ENCODE measurements at places on chromosomes 12 and 14.
A peak's percentile ranks its signal among the peaks of the same experiment; 100 is the strongest.

- DNase-seq, result no peak
Measured at GRCh38 chr12:5047729-5048128, 4.0 kb downstream of the KCNA5 start.

- no peak for DNase-seq
Measured at GRCh38 chr14:28012629-28013415, 753.8 kb upstream of the FOXG1 start.

DNA sequence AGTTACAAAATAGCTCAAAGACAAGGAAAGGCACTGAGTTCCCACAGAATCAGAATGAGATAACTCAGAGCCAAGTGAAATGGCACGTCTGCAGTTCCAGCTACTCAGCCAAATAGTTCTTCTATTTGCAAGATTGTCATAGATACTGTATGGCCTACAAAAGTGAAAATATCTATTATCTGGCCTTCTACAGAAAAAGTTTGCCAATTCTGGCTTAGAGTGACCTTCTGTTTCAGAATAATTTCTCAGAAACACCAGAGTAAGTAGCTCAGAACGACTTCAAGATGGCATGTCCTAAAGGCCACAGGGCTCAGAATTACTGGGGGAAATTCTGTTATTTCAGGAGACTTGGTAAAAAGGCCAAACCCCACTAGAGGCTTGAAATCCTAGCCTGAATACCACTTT lies 10.7 kb upstream of the RTRAF start:
- DNase-seq, result no peak

- no peak for DNase-seq
Measured at GRCh38 chr12:117342682-117343081, 18.7 kb downstream of the NOS1 start.

DNA sequence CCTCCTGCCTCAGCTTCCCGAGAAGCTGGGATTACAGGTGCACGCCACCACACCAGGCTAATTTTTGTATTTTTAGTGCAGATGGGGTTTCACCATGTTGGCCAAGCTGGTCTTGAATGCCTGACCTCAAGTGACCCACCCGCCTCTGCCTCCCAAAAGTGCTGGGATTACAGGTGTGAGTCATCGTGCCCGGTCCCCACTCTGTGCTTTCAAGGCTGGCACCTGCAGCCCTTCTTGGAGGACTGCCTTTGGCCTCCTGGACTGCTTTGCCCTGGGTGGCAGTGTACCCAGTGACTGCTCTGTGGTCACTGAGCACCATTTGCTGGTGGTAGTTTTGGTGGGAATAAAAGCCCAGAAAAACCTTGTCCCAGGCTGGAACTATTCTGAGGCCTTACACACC lies 12.6 kb downstream of the DHRS1 start:
- no peak for DNase-seq

DNA sequence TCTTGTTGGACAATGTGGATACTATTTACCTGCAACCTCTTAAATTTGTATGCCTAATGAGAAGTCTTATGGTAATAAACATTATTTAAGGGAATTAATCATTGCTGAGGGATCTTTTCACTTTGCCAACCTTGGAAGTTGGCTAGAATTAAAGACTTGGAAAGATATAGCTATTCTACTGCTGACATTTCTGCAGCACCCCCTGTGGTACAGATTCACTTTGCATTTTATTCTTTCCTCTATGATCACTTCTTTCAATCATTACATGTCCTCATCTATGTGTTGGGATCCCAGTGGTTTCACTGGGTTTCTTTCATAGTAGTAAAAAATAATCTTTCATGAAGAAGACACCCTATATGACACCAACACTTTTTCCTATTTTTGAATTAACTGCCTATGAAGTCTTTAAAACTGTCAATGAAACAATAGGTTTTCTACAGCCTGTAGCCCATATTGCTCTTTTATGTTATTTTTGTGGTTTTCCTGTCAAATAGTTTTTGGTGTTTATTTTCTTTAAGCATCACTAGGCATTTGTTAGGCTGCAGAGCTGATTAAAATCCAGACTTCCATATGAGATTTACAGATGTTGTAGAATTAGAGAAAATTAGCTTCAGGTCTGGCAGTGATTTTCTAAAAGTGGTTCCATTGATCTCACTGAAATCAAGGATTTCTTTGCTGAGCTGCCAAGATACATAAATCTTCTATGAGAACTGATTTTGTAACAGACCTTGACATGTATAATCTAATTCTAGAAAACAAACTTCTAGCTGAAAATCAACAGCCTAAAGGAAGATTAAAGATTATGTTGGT lies 256.1 kb downstream of the NAV3 start:
- DNase-seq, result no peak

DNA sequence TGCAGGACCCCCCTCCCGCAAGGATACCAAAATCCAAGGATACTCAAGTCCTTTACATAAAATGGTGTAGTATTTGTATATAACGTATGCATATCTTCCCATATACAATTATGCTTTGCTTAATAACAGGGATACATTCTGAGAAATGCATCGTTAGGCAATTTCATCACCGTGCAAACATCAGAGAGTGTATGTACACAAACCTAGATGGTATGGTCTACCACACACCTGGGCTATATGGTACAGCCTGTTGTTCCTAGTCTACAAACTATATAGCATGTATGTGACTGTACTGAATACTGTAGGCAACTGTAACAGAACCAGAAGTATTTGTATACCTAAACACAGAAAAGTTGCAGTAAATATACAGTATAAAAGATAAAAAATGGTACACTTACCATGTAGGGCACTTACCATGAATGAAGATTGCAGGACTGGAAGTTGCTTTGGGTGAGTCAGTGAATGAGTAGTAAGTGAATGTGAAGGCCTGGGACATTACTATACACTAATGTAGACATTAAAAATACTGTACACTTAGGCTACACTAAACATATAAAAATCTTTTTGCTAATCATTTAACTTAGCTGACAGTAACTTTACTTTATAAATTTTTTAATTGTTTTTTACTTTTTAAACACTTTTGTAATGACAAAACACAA lies 141.1 kb downstream of the SLC41A2 start:
- DNase-seq, result no peak

- DNase-seq, result no peak
Measured at GRCh38 chr12:115998794-115999478, 278.6 kb downstream of the MED13L start.

GRCh38 chr14:22824711-22825359 lies 4.9 kb upstream of the MRPL52 start:
- no peak for DNase-seq

- DNase-seq, result no peak
Measured at GRCh38 chr12:54678131-54678530, 30.0 kb upstream of the DCD start.

- DNase-seq, result no peak
Measured at GRCh38 chr14:101018561-101019290, 115.2 kb upstream of the RTL1 start.

DNA sequence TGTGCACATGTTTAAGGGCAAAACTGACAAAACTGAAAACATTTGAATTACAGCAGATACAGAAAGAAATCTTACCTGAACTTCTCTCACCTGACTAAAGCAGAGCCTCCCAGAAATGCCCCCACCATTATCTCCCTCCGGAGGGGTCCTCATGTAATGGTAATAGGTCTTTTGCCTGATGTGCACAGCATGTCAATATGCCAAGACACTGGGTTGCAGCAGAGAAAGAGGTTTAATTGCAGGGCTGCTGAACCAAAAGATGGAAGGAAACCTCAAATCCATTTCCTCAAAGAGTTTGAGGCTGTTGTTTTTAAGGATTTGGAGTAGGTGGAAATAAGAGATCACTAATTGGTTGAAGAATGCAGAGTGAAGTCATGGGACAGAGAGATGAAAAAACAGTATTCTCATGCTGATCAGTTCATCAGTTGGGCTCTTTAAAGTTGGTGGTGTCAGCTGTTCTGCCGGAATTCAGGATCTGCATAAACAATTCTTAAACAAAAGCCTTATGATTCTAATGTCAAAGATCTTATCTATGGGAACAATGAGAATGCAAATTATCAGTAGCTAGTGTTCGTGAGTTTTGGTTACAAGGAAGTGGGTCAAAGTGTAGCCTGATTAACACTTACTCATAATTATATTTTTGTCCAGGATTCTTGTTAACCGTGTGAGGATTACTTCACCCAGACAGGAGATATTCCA lies 18.2 kb downstream of the ANG start:
- no peak for DNase-seq

DNA sequence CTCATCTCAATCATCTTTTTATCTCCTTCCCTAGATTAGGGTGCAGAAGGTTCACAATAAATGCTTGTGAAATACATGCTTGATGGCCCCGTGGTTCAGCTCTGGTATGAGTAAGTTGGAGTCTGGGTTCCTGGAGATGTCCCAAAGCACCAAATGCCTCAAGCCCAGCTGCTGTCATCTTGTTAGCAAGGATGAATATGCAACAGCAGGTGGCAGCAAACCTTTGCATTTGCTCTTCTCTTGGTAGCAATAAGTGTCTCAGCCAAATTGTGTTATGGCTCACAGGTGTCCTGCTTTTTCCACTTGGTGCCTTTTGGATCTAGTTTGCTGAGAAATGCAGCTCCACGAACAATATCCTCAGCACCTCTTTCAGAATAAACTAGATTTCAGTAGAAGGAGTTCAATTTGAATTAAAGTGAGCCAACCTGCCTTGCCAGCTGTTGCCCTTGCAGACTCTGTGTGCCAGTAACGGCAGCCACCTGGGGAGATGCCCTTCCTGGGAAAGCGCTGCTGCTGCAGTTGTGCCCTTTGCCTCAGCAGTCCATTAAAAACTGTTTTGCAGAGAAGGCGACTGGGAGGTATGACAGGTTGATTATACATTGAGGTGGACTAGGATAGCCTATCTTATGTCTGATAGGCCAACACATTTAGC lies 417.3 kb downstream of the SNAPC1 start:
- DNase-seq, result peak; percentile 26

DNA sequence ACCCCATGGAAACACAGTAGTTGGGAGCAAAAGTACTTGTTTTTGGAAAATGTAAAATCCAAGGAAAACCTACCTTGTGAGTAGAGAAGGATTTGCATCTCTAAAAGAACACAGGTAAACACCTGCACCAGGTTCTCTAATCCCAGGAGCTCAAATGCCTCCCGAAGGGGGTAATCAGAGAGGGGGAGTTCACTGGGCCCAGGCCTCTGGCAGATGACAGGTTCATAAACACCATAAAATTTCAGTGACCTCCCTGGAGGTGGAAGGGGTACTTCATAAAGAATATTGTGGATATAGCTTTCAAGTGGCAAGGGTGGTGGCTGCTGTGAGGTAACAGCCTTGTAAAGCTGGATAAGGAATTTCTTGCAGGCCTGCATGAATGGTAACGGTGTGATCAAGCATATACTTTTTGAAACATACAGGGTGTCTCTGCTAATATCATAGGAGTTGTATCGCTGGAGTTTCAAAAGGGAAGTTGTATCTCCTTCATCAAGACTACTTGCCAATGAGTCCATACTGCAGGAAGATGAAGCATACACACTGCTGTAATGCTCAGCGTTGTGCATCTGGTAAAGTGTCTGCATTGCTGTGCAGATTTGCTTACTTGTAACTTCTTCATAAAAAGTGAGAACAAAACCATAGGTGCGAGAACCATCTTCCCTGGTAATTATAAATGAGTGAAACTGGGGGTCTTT lies 111.3 kb downstream of the DENND5B start:
- DNase-seq, result no peak

DNA sequence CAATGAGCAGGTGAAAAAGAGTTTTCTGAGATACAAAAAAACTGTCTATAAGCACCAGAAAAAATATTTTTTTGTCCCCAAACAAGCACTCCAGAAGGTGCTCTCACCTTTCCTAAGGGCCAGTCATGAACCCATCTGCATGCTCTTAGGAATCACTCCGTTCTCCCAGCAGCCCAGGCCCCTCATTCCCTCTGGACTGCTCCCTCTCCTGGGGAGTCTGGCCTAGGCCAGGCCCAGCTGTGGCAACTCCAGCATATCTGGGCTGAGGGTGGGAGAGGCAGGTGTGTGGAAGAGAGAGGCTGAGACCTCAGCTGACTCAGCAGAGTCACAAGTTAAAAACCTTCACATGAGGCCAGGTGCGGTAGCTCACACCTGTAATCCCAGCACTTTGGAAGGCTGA lies 54.6 kb downstream of the TRAFD1 start:
- DNase-seq, result no peak

Measured in GM13976 (cell line).